ENCODE measurements at places on chromosomes 6 and 20.

GRCh38 chr20:19026121-19026878 is 186.1 kb upstream of the SLC24A3 start:
- no peak for DNase-seq

DNA sequence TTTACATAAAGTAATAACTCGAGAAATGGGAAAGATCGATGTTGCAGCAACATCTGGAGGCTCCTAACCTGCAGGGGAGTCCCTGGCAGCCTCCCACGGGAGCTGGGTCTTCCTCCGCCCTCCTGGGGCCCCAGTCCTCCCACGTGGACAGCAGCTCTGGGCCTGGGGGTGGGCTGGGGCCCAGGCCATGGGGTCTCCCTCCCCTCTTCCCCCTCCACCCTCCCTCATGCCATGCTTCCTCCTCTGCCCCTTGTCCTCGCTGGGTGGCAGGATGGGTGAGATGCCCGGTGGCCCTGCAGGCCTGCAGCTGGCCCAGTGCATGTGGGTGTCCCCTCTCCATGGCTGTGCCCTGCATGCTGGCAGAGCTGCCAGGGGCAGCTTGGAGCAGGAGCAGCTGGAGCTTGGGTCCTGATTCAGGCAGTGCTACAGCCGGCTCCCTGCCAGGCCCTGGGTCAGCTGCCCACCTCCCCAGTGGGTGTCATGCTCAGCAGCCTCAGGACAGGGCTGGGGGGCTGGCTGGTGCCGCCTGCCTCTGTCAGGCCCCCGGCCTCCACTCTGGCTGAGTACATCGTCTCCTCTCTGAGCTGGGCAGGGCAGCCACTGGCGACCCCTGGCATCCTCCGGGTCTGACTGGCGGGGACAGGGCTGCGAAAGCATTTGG is 48.9 kb upstream of the BHLHE23 start:
- DNase-seq, result no peak

GRCh38 chr20:57470666-57471495 is 54.1 kb downstream of the CTCFL start:
- DNase-seq, result no peak

DNA sequence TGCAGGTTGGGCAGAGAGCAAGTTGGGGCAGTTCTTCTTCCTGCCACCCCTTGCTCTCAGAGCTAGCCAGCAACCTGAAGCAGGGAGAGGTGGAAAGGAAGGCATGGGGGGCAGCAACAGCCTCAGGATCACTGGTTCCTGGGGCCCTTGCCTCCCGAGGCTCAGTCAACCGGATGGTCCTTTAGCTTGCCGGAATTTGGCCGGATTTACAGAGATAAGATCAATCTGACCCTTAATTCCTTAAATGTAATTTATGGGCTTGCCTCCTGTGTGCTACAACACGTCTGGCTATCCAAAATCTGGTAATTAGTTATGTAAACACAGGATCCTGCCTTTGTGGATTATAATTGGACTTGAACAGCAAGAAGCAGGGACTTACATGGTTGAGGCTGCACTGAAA is 19.5 kb upstream of the TCP11 start:
- DNase-seq, result no peak

DNA sequence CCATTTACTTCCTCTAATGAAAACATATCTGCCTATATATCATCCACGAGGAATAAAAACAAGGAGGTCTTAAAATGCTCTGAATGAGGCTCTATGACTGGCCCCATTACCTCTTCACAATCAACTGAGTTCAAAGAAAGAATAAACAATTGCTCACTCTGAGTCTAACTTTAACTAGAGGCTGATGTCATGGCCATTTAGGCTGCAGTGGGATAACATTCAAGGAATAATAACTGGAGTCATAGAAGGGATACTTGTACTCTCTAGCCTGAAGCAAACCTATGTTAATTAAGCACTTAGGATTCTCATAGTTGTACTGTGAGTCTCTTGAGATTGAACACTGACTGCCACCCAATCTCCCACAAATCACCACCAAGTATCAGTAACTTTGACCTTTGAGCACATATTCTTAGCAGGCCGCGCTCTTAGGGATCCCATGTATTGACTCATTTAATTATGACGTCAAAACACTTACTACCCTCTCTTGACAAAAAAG is 70.2 kb downstream of the PERP start:
- peak; percentile 19 for DNase-seq

- DNase-seq, result no peak
These were observed 213.5 kb downstream of the MANEA start for GRCh38 chr6:95790787-95791186.

GRCh38 chr6:169926617-169927417 is 175.4 kb downstream of the ERMARD start:
- no peak for DNase-seq

GRCh38 chr6:87700397-87701343 is 1.4 kb downstream of the AKIRIN2 start:
- peak; percentile 87 for DNase-seq

DNA sequence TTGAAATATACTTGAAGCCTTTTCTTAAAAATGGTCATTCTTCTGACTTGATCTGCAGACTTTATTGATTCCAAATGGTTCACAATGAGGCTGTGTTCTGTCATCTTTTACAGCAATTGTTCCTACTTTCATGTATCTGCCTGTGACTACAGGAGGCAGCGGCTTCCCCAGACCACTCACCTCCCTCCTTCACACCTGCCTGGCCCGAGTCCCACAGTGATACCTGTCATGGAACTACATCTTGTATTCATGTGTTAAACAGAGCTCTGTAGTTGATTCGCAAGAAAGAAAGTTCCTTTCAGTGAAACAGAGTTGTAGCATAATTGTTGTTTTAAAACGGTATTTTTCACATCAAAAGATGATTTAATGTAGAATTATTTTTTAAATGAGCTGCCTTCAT is 673.5 kb upstream of the AGPAT4 start:
- DNase-seq, result no peak

- peak; percentile 35 for DNase-seq
These were observed 20.2 kb upstream of the FHL5 start for GRCh38 chr6:96542702-96543101.

DNA sequence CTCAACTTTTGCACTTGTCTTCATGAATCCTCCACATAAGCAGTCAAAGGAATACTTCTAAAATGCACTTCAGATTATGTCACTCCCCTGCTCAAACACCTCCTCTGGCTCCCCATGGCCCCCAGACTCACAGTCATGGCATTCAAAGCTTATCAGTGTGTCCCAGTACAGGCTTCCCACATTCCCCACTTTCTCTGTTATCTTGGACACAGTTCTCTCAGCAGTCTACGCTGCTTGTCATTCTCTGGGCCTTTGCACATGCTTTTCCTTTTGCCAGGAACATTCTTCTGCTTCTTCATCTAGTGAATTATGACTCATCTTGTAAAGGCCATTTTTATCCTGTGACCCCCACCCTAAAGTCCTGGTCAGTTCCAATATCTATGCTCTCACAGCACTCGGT is 31.8 kb downstream of the SLC13A3 start:
- no peak for DNase-seq

DNA sequence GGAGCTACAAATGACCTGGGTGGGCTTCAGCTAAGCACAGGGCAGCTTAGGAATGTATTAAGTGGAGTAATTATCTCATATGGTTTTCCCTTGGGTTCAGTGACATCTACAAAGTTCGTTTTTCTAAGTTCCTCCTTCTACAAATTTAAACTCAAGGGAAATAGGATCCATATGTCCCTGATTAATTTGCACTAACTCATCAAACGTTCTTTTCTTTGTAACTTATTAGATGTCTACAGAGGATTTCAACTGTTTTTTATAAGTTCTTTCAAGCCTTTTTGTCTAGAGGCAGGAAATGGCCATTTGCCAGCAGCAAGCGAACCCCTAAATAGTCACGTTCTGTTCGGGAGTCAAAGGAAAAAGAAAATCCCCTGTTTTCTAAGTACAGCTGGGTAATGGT is 1060.3 kb downstream of the KIF16B start:
- DNase-seq, result no peak

DNA sequence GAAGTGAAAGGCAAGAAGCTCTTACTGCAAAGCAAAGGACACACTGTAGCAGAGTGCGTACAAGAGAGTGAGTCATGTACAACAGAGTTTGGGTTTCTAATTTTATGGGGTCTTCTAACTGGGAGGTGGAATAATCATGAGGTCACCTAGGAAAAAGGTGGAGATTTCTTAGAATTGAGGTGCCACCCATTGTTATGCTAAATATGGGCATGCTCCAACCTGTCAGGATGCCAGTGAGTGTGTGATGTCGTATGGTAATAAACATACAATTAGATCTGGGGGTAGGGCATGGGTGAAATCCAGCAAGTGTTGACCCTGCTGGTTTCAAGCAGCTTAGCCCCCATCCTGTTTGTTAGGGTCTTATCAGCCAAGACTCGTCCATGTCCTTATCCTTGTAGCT is 46.6 kb downstream of the OR2B6 start:
- no peak for DNase-seq

- peak; percentile 87 for DNase-seq
These were observed 85.4 kb upstream of the PRSS16 start for GRCh38 chr6:27161946-27162603.

DNA sequence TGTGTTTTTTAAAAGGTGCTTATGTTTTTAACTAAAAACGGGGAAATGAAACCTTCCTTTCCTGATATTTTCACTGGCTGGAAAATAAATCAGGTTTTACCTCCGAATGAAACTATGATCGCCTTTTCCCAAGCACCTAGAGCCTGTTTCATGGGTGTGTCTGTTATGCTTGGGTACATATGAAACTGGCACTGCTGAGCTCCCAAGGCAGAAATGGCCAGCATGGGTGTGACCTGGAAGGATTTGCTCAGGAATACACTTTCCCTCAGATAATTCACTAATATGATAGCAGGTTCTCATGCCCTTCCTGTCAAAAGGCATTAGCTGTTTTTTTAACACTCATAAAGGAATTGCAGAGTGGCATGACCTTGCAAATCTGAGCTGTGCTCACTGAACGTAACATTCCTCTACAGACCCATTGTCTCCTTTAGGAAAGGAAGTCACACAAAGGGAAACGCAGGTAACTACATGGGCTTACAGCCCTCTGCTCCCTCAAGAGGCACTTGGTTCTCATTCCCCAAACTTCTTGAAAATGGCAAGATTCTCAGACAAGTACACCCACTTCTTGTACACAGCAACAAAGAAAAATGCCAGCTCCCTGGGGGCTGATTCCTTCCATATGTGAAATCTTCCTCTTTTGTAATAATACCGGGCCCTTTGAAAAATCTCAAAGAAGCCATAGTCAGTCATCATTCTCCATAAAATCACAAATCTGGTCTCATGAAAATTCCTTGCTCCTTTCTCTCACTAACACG is 72.7 kb downstream of the METTL24 start:
- DNase-seq, result no peak

GRCh38 chr6:105733556-105734162 is 330.8 kb upstream of the PREP start:
- DNase-seq, result peak; percentile 73

DNA sequence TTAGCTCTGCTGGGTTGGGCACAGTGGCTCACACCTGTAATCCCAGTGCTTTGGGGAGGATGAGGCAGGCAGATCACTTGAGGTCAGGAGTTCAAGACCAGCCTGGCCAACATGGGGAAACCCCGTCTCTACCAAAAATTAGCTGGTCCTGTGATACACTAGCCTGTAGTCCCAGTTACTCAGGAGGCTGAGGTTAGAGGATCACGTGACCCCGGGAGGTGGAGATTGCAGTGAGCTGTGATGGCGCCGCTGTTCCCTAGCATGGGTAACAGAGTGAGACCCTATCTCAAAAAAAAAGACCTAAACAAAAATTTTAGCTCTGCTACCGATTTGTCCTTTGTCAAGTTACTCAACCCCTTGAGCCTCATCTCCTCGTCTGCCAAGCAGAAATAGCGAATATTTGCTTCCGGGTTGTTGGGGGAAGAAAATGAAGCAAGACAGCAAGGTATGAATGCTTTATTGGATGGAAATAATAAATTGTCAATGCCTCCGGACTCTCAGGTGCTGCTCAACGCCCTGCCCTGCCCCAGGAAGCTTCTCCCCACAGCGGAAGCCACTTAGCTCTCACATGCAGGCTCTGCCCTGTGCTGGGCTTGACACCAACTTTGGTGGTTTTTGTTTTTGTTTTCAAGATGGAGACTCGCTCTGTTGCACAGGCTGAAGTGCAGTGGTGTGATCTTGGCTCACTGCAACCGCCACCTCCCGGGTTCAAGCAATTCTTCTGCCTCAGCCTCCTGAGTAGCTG is 24.9 kb upstream of the ITCH start:
- DNase-seq, result no peak

Measured in ELR (cell line).